ENCODE measurements at places on chromosomes 7 and 10.

- DNase-seq = no peak
Measured at GRCh38 chr10:91800756-91801155, 2.5 kb downstream of the TNKS2 start.

GRCh38 chr7:96532428-96532935 lies 177.2 kb downstream of the SEM1 start:
- no peak for DNase-seq

GRCh38 chr7:139246905-139247304 lies 15.9 kb downstream of the UBN2 start:
- no peak for DNase-seq

DNA sequence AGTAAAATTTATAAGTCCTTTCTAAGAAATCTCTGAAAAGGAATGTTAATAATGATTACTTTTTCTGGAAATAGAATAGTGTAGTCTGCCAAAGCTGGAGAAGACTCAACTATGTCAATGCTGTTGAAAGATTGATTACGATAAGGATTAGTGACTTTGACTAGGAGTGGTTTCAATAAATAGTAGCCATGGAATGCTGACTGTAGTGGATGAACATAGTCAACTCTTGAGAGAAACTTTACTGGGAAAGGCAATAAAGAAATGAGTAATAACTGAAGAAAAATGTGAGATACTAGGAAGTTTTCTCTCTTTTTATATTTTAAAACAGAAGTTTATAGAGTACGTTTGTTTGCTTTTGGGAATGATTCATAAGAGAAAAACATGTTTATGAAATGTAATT lies 105.0 kb upstream of the CDK13 start:
- DNase-seq = no peak

- no peak for DNase-seq
Measured at GRCh38 chr7:150620617-150621371, 11.4 kb downstream of the GIMAP6 start.
